ENCODE measurements at places on chromosomes 7 and 10. TPM values are rescaled to one million over a fixed set of nuclear protein-coding genes. Genes with fewer than 3 reads are reported as not detected.

DNA sequence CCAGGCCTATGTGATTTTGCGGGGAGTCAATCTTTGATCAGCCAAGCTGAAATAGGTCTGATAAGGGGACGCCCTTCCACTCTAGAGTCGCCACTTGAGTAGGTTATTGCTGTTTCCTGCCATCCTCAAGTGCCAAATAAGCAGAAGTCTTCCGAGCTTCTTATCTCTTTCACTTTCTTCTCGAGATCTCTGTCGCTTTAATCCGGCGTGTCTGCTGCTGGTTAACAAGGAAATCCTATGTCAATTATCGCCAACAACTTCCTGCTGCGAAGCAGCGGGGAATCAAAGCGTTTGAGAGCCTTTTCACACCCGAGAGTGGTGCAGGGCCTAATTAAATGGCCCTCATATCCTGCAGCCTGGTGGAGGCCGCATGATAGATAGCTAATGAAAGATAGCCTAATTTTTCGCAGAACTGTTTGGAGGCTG, 215.9 kb downstream of the RAB11FIP2 start:
- no peak for DNase-seq

DNA sequence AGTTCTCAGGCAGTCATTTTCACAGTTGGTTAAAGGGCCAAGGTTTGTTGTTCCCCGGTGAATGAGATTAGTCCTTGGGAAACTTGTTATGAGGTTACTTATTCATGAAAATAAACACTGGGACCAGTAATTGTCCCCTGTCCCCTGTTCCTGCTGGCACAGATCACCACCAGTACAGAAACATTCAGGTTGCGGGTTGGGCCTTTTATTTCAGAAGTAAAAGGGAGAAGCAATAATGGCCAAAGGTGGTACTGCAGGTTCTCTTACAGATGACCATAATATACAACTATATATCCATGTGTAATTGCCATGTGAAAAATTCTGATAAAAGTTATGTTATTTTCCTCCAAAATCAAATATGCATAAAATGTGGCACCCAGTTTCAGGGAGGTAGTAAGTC, 442.0 kb downstream of the SORCS1 start:
- DNase-seq, result no peak

GRCh38 chr10:72322030-72322279, 32.8 kb downstream of the DNAJB12 start:
- no peak for DNase-seq

DNA sequence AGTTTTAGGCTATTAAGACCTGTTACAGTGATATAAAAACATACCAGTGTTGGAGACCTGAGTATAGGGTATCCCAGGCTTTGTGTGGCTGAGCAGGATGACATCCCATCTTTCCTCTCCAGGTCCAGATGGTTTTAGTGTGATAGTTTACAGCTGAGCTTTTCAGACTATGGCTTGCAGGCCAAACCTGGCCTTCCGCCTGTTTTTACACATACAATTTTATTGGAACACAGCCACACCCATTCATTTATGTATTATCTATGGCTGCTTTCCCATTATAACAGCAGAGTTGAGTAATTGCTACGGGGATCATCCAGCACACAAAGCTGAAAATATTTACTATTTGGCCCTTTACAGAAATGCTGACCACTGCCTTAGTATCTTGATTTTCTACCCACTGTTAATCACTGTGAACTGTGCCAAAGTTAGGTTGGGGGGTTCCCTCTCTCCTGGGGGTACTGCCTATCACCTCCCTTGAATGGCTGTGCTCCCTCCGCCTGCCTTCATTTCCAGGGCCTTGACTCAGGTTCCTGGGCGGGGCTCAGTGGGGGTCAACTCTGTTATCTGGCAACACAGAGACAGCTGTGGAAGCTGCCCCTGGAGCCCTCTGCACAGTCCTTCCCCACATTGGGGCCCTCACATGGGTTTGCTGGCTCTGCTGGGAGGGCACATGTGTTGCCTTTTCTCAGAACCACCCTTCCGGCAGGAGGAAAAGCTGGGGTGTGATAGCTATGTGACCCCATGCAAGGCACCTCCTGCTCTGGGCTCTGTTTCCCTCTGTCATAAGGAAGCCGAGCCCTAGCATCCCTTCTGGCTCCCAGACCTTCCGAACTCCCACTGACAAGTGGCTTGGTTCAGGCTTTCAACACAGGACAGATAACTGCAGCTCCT, 40.3 kb upstream of the SH2D4B start:
- no peak for DNase-seq

- DNase-seq, result no peak
These were observed 430.8 kb downstream of the DNAJB6 start for GRCh38 chr7:157767506-157768197.

GRCh38 chr7:148726385-148726784, 27.7 kb downstream of the CUL1 start:
- DNase-seq, result no peak

DNA sequence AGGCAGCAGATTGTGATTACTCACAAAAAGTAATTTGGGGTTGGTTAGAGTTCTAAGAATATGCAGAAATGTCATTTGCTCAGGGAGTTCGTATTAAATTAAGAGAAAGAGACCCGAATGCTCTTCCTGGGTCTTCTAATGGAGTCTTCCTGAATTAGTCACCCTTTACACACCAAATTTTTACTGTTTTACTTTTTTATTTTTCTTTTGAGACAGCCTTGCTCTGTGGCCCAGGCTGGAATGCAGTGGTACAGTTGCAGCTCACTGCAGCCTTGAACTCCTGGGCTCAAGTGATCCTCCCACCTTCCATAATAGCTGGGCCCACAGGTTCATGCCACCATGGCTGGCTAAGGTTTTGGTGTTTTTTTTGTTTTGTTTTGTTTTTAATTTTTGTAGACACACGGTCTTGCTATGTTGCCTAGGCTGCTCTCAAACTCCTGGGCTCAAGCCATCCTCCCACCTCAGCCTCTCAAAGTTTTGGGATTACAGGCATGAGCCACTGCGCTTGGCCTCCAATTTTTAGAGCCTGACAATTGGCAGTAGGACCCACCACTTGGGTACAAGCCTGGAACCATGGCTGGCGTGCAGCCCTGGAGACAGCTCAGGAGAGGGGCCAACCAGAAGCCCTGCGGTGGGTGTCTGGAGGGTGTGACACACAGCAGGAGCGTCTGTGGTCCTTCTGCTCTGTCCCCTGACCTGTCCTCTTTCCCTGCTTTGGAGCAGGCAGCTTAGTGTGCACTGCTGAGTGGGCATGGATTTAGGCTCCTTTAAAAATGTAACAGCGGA, 16.4 kb upstream of the BHLHA15 start:
- DNase-seq, result no peak

DNA sequence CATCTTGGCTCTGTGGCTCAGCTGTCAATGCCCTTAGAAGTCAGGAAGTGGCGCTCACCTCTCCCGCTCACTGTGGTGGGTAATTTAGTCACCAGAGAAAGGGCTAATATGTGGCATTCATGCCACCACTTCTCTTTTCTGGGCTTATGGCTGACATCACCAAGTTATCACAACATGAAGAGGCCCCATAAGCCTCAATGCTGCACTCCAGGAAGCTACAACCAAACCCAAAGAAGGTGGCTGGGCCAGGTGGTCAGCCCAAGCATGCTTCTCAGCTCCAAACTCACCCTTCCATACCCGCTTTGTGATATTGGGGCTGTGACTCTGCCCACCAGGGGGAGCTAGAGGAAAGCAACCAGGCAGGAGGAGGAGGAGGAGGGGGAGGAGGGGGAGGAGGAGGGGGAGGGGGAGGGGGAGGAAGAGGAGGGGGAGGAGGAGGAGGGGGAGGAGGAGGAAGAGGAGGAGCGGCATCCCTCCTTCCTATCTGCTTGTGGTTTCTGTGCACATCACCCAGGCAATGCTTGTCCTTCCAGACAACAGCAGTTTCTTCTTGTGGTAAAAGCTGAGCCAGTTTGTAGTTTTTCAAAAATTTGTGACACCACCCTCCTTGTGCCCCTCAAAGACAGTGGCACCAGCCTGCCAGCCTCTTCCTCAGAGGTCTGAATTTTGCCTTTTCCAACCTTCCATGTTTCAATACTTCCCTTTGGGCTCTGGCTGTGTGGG, 42.1 kb downstream of the CYP26A1 start:
- DNase-seq, result peak; percentile 19

DNA sequence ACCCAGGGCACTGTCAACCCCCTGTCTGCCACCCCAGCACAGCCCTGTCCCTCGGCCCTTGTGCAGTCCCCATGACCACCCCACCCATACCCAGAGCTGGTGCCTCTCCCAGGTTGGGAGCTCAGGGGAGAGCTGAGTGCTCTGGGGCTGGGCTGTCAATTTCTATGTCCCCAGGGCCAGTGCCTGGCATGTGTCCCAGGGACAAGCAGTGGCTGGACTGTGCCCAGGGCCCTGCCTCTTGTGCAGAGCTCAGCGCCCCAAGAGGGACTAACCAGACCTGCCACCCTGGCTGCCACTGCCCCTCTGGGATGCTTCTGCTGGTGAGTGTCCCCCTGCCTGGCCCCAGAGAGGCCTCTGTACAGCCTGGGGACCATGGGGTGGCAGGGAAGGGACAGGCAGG, 29.0 kb upstream of the ZNF862 start:
- no peak for DNase-seq

DNA sequence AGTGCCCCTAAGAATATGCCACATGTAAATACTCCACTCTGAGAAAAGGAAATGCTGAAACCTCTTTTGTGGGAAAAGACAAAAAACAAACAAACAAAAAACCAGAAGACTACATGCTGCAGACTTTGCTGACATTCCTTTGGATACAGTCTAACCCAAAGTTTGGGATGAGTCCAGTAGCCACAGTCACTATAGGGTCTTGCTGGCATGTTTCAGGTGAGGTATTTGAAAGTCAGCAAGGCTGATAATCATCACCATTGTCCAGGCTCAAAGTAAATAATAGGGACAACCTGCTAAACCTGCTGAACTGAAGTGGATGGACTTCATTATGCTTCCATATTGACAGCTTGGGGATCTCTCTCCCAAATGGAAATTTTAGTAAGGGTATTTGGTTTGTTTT, 1087.0 kb upstream of the LRRTM3 start:
- DNase-seq, result no peak

- DNase-seq, result no peak
These were observed 134.4 kb upstream of the LYZL2 start for GRCh38 chr10:30763918-30764317.

- DNase-seq, result no peak
These were observed 35.0 kb upstream of the ACSL5 start for GRCh38 chr10:112338957-112339356.

GRCh38 chr7:92343714-92344113, 97.9 kb downstream of the ANKIB1 start:
- DNase-seq, result no peak

DNA sequence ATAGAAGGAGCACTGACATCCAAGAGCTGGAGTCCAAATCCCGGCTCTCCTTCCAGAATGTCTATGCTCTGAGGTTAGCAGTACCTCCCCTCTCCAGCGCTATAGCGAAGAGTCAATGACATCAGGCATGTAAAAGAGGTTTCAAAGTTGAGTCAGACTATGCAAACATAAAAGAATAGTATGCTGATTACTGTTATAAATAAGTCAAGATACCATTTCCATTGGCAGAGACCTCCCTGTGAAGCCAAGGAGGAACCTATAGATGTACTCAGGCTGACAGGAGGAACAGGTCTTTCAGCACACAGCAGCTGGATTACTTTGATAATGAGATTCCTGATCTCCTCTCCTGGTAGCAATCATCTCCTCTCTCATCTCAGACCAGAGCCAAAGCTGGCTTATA, 103.9 kb upstream of the EFCAB10 start:
- no peak for DNase-seq

GRCh38 chr7:134789967-134790685, 10.7 kb downstream of the CALD1 start:
- DNase-seq, result peak; percentile 40

- no peak for DNase-seq
These were observed 176.2 kb downstream of the TWIST1 start for GRCh38 chr7:18941207-18941606.

DNA sequence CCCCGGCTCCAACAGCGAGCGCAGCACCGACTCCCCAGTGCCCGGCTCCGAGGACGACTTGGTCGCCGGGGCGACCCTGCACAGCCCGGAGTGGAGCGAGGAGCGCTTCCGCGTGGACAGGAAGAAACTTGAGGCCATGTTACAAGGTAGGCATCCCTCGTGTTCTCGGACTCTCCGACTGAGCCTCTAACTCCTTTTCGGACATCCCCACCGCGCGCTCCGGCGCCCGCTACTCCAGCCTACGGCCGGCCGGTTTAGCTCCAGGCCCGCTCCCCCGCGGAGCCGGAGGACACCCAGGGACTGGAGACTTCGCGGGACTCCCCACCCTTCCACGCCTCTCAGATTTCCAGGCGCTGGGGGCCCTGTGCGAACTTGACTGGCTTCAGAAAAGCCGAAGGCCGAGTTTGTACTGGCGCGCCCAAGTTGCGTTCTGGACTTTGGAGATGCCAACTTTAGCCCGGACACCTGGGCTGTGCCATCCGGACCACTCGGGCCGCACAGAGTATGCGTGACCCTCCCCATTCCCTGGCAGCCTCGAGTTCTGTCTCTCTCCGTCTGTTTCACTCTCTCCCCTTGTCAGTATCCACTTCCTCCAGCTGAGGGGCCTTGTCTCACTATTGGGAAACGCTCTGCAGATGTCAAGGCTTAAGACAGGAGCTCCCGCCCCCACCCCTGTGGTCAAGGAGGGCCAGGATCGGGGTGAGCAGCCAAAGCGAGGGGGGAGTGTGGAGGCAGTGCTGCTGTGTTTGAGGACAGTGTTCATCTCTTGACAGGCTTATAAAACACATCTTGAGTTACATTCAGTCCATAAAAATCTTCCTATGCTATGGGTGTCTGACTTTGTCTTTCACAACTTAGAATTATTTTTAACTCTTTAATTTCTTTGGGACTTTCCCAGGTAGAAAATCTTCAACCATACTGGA, 777 bp downstream of the BICC1 start:
- DNase-seq, result peak; percentile 83

Gene RHOBTB1
- total RNA-seq, result 32.3 TPM

Gene COL28A1
- 0.87 TPM for total RNA-seq

Gene GRID2IP
- 0.69 TPM for total RNA-seq

Gene VIPR2
- total RNA-seq, result not detected

Gene PRLHR
- not detected for total RNA-seq

Gene ZDHHC16
- 39.2 TPM for total RNA-seq

Gene GBX1
- not detected for total RNA-seq

Gene CALML5
- not detected for total RNA-seq

Gene ATP5MK
- 165 TPM for total RNA-seq

Gene PLCE1
- 4.4 TPM for total RNA-seq

Gene MMRN2
- total RNA-seq, result 0.55 TPM

Gene TAC1
- 0.10 TPM for total RNA-seq

Gene TBXAS1
- 35.5 TPM for total RNA-seq

Gene OR2A5
- not detected for total RNA-seq

Gene NACAD
- 7.4 TPM for total RNA-seq

Gene PNLIPRP3
- total RNA-seq, result not detected

All from renal cortical epithelial cell (primary cell).